ENCODE measurements at places on chromosomes 11 and 22.

DNA sequence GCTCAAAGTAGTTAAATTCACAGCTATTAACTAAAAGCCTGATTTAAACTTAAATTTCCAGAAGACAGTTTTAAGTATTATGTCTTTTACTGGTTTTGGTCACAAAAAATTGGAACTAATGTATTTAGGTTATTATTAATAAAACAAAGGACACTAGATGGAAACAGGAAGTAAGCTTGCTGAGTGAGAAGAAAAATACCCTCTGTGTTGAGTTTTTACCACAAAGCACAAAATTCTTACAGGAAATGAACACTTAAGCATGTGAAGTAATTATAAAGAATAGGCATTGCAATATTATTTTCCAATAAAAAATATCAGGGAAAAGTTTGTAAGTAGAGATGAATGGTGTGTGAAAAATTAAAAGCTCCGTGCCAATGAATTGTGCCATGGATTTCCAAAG is 46.3 kb downstream of the PIK3C2A start:
- DNase-seq: no peak

DNA sequence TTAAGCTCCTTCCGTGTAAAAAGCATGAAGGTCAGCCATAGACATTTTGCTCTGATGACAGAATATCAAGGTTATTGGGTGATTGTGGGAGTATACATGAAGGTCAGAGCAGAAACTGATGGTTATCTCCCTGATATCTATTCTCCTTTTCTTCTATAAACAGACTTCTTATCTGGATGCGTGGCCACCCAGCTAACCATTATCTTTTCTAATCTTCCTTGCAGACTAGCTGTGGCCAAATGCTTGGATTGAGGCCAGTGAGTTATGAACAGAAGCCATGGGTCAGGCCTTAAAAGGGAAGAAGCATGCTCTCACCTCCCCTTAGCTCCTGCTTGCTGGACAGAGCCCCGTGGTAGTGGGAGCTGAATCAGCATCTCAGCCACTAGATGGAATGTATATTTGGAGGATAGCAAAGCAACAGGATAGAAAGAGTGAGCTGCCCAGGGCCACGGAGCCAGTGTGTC is 31.3 kb upstream of the LRRC55 start:
- no peak for DNase-seq

- DNase-seq: no peak
Observed at GRCh38 chr11:43930868-43931716, 11.3 kb upstream of the C11orf96 start.

DNA sequence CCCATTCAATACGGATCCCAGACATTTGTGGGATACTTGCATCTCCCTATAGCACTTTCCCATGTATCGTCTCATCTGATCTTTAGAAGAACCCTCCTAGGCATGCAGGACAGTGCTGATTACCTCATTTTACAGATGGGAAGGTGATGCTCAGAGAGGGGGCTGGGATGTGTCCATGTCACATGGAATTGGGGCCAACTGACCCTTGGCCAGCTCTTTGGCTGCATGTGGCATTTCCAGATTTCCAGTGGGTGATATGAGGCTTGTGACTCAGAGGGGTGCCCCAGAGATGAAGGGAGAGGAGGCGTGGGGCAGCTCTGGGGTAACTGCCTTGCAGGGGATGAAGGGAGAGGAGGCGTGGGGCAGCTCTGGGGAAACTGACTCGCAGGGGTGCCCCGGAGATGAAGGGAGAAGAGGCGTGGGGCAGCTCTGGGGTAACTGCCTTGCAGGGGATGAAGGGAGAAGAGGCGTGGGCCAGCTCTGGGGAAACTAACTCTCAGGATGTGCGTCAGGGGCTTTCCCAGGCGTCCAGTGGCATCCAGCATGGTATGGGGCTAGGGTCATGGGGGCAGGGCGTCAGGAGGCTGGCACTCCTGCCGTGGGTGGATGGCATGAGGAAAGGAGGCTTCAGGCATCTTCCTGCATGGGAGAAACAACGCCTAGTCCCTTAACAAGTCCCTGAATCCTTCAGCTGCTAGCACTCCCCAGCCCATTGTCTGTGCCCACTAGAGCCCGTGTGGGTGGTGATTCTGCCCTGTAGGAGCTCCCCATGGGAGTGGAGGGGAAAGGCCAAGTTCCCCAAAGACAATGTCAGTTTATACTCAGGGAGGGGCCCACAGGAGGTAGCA is 11.9 kb upstream of the CERK start:
- no peak for DNase-seq

GRCh38 chr11:97557399-97557798 is 1167.6 kb downstream of the JRKL start:
- DNase-seq: no peak

DNA sequence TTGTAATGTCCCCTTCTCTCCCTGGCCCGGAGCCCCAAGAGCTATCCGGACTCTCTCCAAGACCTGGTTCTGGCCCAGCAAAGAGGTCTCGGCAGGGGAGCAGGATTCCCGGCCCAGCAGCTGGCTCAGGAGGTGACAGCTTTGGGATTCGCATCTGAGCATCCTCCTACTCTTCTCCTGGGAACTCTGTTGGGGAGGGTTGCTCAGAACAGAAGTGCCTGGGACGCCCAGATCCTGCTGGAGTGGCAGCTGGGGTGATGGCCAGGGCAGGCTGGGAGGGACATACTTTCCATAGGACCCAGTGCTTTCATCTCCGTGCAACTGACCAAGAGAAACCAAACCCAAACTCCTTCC is 83.6 kb upstream of the PRODH start:
- DNase-seq: no peak

DNA sequence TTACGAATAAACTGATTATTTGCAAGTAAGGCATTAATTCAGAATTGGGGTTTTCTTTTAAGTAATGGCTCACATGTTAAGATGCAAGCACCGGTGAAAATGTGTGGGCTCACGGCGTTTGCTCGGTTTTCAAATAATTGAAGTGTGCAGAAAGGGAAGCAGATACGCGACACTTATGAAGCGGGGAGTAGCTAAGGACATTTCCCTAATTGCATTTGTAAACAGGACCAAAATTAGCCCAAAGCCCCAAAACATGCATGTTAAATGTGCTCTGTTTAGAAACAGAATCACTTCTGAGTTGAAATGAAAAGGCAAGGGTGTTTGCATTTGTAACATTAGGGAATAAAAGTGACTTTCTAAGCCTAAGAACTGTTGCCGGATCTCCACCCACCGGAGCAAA is 61.3 kb downstream of the ELFN2 start:
- no peak for DNase-seq

- no peak for DNase-seq
Observed at GRCh38 chr22:31086703-31087330, 5.7 kb downstream of the SMTN start.

- no peak for DNase-seq
Observed at GRCh38 chr11:117992136-117992535, 5.9 kb downstream of the IL10RA start.

DNA sequence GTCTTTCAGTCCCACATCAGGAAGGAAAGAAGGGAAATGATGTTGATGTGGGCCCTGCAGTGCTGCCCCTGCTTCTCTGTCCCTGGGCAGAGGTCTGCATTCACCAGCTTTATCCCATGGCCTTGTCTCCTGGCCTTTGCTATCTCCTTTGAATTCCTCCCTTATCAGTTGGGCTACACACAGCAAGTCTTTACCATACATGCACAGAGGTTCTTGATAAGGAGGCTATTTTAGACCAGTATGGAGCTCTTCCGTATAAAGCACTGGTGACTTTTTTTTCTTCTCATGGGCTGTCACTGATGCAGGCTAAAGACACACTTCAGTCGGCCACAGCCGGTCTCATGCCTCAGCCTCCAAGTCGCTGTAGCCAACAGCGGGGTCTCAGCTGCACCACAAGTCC is 20.2 kb downstream of the MYO18B start:
- DNase-seq: no peak

DNA sequence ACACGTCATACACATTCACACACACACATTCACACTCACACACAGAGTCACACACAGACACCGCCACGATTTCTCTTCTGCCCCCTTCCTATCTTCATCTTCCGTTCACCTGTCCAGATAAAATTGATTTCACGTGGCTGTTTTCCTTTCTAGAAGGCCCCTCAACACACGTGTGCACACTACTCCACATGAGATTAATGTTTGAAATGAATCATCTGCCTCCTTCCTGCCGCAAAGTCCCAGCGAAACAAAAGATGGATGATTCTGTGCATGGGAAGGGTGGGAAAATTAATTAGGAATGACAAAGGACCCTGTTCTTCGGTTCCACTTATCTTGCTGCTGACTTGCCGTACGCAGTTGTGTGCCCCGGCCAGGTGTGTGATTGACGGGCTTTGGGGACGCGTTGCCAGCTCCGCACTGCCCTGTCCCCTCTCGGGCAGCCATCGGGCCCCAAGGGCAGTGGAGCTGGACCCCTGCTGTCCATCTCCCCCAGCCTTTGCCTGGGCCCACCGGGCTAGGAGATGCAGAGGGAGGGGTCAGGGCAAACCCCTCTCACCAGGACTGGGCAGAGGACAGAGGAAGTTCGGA is 73.8 kb downstream of the MPPED1 start:
- no peak for DNase-seq

GRCh38 chr11:61472282-61472681 is 36.3 kb upstream of the LRRC10B start:
- DNase-seq: no peak

DNA sequence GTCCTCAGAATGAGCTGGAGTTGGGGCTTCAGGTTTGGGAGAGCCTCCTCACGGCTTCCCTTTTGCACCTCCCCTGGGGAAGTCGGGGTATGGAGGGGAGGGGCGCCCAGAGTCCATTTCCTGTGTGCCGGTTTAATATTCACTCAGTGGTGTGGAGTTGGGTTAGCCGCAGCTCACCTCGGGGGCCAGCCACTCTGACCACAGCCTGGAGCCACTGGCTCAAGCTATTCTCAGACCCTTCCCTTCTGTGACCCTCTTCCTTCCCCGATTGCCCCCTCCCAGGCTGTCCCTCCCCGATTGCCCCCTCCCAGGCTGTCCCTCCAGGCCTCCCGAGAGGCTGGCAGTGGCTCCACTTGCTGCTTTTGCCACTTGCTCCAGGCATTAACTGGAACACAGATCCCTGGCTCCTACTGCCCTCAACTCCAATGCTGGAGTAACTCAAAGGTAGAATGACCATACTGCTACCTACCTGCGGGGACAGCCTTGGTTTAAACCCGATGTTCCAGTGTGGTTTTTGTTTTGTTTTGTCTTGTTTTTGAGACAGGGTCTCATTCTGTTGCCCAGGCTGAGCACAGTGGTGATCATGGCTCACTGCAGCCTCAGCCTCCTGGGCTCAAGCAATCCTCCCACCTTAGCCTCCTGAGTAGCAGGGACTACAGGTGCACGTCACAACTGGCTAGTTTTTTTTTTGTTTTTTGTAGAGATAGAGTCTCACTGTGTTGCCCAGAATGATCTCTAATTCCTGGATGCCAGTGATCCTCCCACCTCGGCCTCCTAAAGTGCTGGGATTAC is 29.3 kb downstream of the RPUSD4 start:
- no peak for DNase-seq

- no peak for DNase-seq
Observed at GRCh38 chr11:87236368-87236767, 198.6 kb downstream of the TMEM135 start.

DNA sequence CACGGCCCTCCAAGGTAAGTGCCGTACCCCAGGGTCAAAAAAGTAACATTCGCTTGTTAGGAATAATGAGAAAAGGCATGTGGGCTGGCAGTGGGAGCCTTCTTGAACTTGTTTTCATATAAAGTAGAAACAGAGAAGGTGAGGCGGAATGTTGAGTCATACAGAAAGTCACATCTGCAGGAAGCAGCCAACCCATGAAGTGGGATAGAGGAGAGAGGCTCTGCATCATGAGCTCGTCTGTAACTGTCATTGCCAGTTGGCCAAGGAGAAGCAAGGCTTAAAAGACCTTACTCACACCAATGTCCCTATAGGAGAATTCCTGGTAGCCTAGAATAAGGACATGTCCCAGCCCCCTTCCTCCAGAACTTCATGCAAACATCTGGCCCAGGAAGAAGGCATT is 253.3 kb downstream of the BUD13 start:
- no peak for DNase-seq

DNA sequence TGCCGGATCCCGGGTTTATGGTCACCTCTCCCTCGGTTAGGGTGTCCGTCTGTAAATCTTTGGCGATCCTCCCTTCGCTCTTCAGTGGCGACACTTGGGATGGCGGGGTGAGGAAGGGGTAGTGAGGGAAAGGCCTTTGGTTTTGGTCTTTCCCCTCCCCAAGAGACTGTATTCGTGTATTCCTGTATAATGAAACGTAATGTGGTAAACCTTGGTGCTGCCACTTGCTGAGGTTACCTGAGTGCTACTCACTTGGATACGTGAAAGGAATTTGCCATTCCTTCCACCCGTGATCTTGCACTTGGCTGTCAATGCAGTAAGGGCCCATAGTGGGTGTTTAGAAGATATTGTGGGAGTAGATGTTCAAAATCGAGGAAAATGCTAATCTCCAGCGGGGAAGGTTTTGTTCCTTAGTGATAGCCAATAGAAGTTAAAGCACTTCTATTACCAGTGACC is 578 bp upstream of the NUP160 start:
- no peak for DNase-seq

DNA sequence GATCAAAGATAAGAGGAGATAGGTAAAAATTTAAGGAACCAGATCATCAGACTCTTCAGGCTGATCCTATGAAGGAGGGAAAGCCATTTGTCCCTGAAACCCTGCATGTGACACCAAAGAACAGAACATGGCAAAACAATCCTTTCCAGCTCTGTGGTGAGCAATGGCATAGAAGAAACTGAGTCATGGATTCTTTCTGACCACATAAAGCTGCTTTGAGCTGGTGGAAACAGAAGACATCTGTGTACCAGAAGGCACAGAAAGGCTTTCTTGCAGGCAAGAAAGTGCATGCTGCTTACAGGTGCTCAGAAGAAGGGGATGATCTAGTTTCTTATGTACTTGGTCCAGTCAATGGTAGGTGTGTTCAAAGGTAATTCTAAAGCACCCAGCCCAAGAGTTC is 45.0 kb upstream of the APOA1 start:
- DNase-seq: no peak

- no peak for DNase-seq
Observed at GRCh38 chr11:27571154-27571810, 64.7 kb upstream of the LIN7C start.

DNA sequence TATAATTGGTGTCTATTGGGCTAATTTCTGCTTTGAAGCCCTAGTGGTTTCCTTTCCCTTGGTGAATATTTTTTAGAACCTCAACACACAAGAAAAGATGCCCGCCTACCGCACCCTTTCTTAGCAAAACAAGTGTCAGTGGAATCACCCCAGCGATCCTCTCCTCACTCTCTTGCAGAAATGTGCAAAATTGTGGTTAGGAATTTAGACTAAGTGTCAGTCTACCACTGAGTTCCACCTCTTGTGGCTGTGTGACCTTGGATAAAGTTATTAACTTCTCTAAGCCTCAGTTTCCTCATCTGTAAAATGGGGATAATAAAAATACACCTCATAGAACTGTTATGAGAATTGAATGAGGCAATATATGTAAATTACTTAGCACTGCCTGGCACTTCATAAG is 5.3 kb upstream of the JAML start:
- no peak for DNase-seq

GRCh38 chr11:2807025-2807681 is 78.4 kb downstream of the CDKN1C start:
- no peak for DNase-seq

DNA sequence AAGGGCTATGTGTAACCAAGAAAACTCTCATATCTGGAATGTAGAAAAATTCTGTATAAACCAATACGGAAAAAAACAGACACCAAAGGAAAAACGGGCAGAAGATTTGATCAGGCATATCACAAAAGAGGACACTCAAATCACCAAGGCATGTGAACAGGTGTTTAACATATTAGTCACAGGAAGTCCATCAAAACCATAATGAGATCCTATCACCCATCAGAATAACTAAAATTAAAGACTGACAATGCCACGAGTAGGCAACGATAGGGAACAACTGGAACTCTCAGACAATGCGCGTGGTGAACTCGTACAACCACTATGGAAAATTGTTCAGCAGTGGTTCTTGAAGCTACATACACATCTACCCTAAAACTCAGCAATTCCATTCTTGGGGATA is 94.5 kb downstream of the MICAL3 start:
- no peak for DNase-seq

All from NCI-H2171 (cell line).